ENCODE measurements at places on chromosomes 16 and 17.
A peak's percentile ranks its signal among the peaks of the same experiment; 100 is the strongest.

GRCh38 chr17:17305281-17305801 lies 2.2 kb downstream of the NT5M start:
- peak; percentile 54 for DNase-seq

DNA sequence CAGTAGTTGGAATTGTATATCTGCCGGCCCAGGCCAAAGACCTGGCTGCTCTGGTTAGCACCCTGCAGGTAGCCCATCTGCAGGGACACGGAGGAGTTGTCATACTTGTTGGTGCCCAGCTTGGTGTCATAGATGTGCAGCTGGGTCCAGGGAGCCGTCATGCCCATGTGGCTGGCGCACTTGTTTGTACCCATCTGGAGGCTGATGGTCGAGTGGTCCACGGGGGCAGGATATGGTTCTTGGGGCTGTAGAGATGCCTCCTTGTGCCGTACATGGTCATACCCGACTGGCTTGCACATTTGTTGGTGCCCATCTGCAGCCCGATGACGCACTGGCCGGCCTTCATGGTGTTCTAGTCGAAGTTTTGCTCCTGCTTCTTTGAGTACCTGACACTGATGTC lies 6.0 kb downstream of the CDH3 start:
- no peak for DNase-seq

DNA sequence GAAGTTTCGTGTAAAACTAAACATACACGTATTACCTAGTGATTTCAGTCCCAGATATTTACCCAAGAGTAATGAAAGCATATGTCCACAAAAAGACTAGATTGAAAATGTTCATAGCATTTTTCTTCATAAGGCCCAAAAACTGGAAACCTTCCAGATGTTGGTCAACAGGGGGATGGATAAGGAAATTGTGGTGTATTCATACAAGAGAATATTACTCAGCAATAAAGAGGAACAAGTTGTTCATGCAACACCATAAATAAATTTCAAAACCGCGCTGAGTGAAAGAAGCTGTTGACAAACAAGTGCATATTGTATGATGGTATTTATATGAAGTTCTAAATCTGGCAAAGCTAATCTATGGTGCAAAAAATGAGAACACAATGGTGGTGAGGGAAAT lies 54.1 kb upstream of the NFAT5 start:
- DNase-seq, result no peak

- DNase-seq, result no peak
These were observed 16.2 kb downstream of the SMTNL2 start for GRCh38 chr17:4600563-4600962.

DNA sequence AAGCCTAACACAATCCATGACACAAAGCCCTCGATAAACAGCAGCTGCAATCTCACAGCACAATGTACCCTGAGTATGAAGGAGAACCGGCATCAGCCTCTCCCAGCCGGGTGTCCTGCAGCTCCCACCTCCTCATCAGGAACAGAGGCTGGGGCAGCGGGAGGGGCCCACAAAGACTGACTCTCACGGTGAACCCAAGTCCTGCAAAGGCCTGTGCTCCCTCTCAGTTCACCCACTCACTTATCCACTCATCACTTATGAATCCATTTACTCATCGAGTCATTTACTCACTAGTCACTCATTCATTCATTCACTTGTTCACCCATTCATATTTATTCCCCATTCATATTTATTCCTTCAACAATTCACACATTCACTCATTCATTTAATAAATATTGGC lies 11.6 kb downstream of the ZNF423 start:
- DNase-seq, result no peak

- no peak for DNase-seq
These were observed 5.3 kb downstream of the IFI35 start for GRCh38 chr17:43011728-43012472.

GRCh38 chr17:19670908-19671307 lies 22.4 kb downstream of the ALDH3A2 start:
- no peak for DNase-seq

DNA sequence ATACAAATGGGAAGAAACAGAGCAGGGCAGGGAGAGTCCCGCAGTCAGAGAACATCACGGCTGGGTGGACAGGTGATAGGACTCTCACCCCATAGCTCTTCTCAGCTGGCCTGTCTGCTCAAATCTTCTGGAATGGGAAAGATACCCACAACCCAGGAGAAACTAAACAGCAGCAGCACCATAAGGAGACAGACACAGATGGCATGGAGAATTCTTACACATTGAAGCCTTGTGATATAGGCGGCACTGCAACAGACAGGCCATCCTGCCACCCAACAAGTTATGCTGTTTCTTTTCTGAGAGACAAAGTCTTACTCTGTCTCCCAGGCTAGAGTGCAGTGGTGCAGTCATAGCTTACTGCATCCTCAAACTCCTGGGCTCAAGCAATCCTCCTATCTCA lies 8.6 kb upstream of the ANKRD40CL start:
- no peak for DNase-seq

GRCh38 chr16:14186007-14186794 lies 115.1 kb downstream of the MRTFB start:
- DNase-seq, result no peak

GRCh38 chr16:67053767-67054334 lies 24.9 kb downstream of the CBFB start:
- DNase-seq, result peak; percentile 10

DNA sequence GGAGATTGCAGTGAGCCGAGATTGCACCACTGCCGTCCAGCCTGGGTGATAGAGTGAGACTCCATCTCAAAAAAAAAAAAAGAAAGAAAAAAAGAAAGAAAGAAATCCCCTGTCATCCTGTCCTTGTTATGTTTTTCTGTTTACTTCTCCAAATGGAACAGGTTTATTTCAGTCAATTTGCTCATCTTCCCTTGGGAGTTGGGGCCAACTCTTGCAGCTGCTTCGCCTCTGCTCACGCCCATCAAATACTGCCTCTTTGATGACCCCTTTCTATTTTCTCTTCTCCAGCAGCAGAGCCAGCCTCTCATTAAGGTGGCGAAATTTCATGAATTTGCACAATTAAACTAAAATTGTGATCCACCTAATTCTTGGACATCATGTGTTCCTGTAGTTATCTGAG lies 173.4 kb downstream of the ZNF18 start:
- no peak for DNase-seq

DNA sequence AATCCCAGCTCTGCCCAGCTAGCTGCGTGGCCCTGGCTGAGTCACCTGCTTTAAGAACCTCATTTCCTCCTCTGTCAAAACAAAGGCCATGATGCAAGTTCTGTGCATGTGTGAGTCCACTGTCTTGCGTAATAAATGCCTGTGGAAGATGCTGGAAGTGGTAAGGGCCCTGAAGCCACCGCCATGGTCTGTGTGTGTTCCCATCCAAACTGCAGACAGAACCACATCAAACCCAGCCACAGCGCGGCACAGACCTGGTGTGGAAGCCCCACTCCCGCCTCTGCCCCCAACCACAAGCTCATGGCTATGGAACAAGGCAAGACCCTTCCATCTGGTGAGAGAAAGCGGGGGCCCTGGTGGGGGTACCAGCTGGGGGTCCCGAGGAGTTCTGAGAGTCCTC lies 26.0 kb downstream of the NECAB2 start:
- no peak for DNase-seq

DNA sequence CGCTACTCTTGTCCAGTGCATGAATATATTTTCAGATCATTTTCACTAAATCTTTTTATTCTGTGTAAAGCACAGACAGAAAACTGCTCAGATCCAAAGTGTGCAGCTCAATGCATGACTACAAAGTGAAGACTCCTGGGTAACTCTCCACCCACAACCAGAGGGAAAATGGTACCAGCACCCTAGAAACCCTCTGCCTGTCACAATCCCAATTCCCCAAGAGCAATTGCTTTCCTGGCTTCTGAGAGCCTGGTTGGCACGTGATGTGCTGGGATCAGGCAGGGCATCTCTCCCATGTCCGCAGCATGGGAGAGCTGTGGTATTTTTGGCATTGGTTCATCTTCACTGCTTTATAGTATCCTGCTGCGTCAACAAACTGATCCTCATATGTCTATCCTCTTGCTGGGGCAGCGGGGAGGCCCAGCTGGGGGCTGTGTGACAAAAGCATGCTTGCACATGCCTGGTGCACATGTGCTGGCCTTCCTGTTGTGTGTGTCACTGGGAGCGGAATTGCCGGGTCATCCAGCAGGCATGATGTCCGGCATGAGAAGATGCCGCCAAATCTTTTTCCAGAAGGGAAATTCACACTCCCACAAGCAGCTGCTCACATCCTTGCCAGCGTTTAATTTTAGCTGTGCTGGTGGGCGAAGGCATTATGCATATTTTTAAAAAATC lies 278.9 kb upstream of the FOXF1 start:
- DNase-seq, result no peak

DNA sequence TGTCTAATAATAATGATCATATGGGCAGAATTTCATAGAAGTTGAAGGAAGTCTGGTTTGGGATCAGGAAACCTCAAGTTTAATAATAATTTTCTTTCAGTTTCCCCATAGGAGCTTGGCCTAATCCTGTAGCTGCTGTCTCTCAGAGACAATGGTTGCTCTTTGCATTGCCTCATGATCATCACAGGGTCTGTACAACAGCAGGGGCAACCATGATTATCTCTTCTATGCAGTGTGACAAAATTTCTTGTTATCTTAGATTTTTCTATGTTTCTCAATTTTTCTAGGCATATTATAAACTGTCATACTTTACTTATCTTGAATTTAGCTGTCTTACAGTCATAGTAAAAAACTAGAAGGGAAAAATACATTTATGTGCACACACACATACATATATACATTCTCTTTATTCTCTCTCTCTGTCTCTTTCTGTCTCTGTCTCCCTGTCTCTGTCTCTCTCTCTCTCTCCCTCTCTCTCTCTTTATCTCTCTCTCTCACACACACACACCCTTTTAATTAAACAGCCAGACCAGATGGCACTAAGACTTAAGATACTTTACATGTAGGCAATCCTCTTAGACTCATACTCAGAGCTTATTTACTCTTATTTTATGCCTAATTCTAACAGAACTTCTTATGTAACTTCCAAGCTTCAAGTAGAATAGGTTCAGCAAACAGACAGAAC lies 30.5 kb downstream of the SMIM36 start:
- DNase-seq, result no peak
